ENCODE measurements at places on chromosomes 2 and 18. TPM values are rescaled to one million over a fixed set of nuclear protein-coding genes. Genes with fewer than 3 reads are reported as not detected.

The EPC2 gene
- 29.6 TPM for total RNA-seq

DNA sequence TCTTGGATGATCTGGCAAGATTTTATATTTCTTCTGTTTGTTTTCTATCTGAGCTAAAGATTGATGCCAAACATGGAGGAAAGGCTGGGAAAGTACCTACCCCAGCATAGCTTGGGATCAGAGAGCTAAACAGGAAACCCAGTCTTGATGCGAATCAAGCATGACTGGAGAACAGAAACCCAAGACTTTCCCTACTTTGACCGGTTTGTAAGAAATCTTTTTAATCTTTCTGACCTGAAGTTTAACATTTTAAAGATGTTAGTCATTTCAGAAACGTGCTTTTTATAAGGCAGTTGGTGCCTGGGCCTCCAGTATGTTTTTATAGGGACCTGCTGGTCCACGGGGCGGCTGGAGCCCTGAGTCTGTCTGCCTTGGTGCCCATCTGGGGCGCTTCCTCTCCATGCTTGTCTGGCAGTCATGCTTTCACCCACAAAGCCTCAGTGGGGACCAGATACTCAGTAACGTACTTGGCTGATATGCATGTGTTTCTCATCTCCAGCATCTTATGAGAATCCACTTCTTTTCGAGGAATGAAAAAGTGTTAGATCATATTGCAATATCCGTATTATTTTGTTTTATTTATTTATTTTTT is 266.5 kb downstream of the PTGR3 start:
- no peak overlapping the region for H3K27ac ChIP-seq
- H3K4me1 ChIP-seq: no peaks in the 10 kb centered on the region
- H3K27me3 ChIP-seq: no peaks in the 10 kb centered on the region
- H3K4me3 ChIP-seq: no peak overlapping the region
- DNase-seq: no peak

DNA sequence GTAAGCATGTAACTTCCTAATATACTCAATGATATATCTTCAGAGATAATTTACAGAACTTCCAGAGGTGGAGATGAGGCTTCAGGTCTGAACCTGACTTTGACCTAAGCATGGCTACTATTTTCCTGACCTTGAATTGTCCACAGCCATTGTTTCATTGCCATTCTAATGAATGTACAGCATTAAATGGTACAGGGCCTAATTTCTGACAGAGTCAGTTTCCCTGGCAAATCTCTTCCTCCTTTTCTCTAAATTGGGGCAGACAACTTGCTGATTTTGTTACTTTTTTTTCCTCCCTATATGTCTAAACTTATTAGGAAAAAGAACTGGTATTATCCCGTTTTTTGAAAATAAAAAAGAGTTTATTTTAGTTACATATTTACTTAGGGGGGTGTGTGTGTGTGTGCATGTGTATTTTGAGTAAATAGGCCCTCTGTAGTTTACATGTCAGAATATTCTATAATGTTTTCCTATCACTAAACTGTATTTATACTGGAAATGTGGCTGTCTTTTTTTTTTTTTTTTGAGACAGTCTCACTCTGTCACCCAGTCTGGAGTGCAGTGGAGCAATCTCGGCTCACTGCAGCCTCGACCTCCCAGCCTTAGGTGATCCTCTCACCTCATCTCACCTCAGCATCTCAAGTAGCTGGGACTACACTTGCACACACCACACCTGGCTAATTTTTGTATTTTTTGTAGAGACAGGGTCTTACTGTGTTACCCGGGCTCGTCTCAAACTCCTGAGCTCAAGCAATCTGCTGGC is 43.3 kb upstream of the SCN9A start:
- H3K27ac ChIP-seq: no peak overlapping the region
- H3K4me1 ChIP-seq: no peaks in the 10 kb centered on the region
- no peak overlapping the region for H3K4me3 ChIP-seq
- peaks cover 9% of the 10 kb centered on the region for H3K36me3 ChIP-seq
- no peaks in the 10 kb centered on the region for H3K27me3 ChIP-seq

DNA sequence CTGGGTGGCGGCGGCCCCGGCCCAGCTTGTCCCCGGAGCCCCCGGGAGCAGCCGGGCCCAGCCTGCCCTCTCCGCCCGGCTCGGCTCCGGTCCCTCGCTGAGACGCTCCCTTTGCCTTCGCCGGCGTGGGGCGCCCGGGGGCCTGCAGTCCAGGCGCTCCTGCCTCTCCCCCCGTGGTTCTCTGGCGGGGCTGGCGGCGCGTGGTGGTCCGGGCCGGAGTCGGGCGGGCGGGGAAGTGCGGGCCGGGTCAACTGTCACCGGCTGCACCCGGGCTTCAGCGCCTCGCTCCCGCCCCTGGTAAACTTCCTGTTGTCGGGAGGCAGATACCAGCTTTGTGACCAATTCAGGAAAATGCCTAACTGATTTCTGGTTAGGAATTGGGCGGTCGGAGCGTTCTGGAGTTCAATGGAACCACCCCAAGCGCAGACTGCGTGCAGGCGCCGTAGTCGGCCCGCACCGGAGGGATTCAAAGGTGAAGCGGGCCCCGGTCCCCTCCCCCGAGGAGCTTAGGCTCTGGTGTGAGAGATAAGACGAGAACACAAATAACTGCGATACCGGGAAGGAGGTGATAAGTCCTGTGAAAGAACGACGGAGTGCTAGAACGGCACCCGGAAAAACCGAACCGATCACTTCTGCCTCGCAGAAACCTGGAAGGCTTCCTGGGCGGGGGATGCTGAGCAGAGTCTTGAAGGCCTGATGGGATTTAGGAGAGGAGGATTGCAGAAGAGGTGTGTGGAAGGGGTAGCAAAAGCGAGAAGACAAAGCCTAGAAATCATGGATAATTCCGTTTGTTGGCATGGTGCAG is 891 bp downstream of the CAB39 start:
- peaks cover 8% of the 10 kb centered on the region for H3K4me1 ChIP-seq
- peak overlapping the region; percentile 97 for H3K27ac ChIP-seq
- DNase-seq: peak; percentile 38
- H3K27me3 ChIP-seq: no peaks in the 10 kb centered on the region
- H3K4me3 ChIP-seq: peak overlapping the region; percentile 99

DNA sequence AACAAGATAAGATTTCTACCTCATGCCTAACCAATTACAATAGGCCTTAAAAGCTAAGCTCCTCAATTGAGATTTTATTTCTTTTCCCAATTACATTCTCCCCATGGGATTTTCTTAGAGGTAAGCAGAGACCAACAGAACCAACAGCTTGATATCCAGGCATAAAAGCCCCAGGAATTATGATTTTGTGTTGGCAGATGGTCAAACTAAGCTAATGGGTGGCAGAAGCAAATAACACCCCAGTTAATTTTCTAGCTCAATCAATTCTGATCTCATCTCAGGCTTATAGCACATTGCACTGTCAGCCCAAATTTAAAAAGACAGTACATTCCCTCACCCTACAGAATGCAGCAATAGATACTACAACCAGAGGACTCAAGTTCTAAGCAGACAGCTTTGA is 156.4 kb downstream of the NRXN1 start:
- no peaks in the 10 kb centered on the region for H3K4me1 ChIP-seq
- DNase-seq: no peak
- no peaks in the 10 kb centered on the region for H3K27me3 ChIP-seq
- H3K27ac ChIP-seq: no peak overlapping the region
- H3K36me3 ChIP-seq: no peaks in the 10 kb centered on the region
- H3K4me3 ChIP-seq: no peak overlapping the region

DNA sequence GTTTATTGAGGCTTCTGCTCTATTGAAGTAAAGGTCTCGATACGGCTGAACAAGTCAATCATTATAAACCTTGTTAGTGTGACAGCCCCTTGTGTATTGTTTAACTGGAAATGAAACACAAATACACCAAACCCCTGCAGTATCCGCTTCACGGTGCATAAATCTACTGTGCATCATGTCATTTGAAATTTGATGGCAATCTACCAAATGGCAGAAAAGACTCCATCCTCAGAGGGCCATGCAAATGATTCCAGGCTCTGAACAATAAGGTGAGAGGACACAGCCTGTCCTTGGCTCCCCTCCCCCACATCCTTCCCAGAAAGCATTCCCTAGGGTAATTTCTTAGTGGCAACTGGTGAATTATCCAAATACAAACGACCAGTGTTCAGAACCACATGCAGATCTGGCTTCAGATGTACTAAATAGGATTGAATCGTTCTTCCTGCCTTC is 80.6 kb downstream of the ADCYAP1 start:
- no peak overlapping the region for H3K4me3 ChIP-seq
- H3K4me1 ChIP-seq: peaks cover 2% of the 10 kb centered on the region
- DNase-seq: no peak
- H3K36me3 ChIP-seq: no peaks in the 10 kb centered on the region

DNA sequence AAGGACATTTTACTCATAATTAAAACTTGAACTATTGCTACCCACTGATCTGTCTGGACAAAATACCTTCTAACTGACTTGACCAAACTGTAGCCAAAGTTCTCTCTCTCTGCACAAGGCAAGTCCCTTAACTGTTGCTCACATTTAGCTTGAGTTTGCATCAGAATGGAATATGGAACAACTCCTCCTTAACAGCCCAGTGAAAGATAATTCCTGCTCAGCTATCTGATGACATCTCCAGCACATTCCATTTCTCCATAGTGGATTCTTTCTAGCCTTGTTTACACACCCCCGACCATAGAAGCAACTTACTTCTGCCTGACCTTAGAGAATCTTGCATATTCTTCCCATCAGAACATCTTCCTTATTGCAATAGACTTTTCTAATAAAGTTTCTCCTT is 317.2 kb upstream of the CDH2 start:
- no peaks in the 10 kb centered on the region for H3K36me3 ChIP-seq
- no peak overlapping the region for H3K27ac ChIP-seq
- no peak for DNase-seq
- H3K4me1 ChIP-seq: no peaks in the 10 kb centered on the region
